ENCODE measurements at places on chromosomes 12 and 14. TPM values are rescaled to one million over a fixed set of nuclear protein-coding genes. Genes with fewer than 3 reads are reported as not detected.

DNA sequence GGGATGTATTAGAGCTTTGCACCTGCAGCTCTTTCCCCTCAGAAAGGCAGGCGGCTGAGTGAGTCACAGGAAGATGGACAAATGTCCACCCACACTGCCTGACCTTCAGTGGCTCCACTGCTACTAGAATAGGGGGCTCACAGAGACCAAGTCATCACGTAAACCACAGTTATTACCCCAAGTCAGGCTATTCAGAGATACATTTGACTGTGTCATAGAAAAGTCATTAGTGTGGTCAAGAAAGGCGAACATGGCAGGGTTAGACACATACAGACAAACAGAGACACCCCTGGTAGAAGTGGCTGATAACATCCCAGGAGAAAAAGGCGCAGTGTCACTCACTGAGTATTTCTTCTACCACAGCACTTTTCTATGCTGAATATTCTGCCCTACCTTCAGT is 36.0 kb downstream of the GCH1 start:
- DNase-seq: no peak

- DNase-seq: no peak
Measured at GRCh38 chr12:107320929-107321631, 227.7 kb upstream of the CRY1 start.

- DNase-seq: no peak
Measured at GRCh38 chr12:85423947-85424346, 143.9 kb downstream of the ALX1 start.

DNA sequence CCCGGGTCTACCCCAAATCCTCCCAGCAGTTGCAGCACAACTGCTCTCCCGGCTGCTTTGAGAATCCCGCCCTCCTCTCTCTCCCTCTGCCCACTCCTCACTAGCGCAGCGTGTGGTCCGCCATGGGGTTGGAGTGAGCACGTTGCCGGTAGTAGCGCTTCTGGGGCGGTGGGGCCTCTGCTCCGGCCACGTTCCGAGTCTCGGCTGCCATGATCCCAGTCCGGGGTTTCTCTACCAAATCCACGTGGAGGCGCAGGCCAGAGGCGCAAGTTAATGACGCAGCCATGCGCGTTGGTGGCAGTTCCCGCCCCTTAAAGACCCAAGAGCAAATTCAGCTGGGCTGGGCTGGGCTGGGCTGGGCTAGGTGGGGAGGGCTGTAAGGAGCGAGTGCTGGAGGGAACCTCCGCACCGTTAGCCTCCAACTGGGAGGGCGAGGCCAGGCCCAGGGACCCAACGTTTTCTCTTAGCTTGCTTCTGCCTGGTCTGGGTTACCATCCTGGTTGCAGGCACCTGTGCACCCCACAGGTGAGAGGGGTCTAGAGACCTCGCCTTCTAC is at the start of gene METTL1:
Gene METTL1 (minus strand): TSS at position 233 of the 556 bp plus-strand sequence. CDS start 22 bp downstream, at position 211.
- peak; percentile 74 for DNase-seq

Gene GLI1
- 1.6 TPM for total RNA-seq

DNA sequence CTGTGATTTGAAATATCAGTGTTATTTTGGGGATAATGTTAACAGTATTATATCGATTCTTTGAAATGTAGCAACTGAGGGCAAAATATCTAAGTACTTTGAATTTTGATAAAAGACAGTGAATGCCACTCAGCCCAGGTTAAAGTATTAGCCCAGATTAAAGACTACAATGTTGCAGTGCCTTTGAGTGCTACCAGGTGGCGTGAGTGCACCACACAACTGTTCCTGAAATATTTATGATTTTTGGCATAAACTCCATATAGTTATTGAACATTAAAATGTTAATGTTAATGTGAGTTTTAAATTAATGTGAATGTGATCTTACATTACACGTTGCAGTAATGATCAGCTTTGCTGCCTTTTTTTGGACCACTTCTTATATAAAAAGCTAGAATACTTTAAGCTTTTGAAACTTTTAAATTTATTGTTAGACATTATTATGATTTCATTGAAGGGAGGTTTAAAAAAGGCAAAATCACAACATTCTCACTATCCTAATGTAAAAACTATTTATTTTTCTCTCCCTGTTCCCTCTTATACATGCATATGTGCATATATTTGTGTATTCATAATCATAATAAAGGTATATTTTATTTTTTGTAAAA is 22.5 kb downstream of the MRPS35 start:
- DNase-seq: no peak

Data from kidney epithelial cell (primary cell).